ENCODE measurements at places on chromosomes 7 and 10. TPM values are rescaled to one million over a fixed set of nuclear protein-coding genes. Genes with fewer than 3 reads are reported as not detected.

DNA sequence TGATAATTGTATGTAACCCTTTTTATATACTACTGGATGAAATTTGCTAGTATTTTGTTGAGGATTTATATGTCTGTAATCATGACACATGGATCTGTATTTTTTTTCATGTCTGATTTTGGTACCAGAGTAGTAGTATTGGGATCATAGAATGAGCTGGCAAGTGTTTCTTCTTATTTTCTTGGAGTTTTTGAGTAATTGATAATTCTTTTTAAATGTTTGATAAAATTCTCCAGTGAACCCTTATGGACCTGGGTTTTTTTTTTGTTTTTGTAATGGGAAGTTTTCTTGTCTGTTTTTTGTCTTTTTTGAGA lies 28.4 kb downstream of the ZNF33A start:
- H3K36me3 ChIP-seq = peaks cover 72% of the 10 kb centered on the region
- DNase-seq = no peak
- peaks cover 33% of the 10 kb centered on the region for H3K4me1 ChIP-seq
- peak overlapping the region; percentile 87 for H3K27ac ChIP-seq
- H3K4me3 ChIP-seq = no peak overlapping the region

DNA sequence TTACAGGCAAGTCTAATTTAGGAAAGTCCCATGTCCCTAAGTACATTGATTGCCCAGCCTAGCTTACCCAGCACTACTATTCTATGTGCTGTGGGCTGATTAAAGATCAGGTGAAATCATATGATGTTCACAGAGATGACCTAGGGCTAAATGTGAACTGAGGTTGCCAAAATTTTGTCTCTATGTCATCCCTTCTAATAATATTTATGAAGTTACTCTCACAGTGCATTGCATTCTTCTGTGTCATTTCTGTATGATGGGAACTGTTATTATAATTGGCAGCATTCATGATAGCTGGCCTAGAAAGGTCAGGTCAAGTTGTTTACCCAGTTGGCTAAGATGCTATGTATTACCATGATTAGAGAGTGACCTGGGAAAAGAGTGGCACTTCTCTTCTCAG lies 2.8 kb upstream of the PDK4 start:
- DNase-seq = no peak
- H3K27me3 ChIP-seq = peaks cover 32% of the 10 kb centered on the region
- no peak overlapping the region for H3K4me3 ChIP-seq
- peaks cover 2% of the 10 kb centered on the region for H3K4me1 ChIP-seq
- H3K27ac ChIP-seq = no peak overlapping the region
- no peaks in the 10 kb centered on the region for H3K36me3 ChIP-seq

DNA sequence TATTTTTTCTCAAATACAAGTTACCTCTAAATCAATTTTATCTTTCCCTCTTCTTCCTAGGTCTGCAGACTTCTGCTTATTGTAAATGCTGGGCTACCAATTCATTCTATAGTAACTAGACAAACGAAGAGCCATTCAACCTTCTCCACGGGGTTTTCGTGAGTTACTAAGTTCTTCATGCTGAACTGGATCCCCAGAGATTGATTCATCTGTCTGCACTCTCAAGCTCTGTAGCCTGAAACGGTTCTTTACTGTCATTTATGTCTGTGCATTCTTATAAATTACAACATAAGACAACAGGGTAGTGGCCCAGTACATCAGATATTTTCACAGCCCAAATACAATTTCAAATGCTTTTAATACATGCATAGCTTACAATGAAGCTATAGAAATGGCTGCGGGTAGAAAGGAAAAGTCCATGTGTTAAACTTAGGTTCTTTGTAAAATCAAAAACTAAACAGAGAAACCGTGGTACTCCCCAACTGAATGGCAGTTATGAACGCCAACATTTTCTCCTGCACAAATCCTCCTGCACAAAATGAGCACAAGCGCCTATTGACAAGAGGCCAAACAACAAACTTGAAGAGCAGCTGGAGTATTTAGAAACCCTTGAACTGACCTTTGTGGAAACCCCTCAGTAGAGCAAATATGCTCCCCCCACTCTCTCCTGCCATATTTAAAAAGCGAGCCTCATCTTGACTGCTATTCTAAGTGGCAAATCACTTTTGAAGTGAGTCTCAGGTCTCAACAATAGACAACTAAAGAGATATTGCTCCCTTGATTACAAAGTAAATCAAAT lies 20.7 kb downstream of the LAMB1 start:
- H3K27ac ChIP-seq = no peak overlapping the region
- no peak overlapping the region for H3K4me3 ChIP-seq

Gene PHYH
- 13.3 TPM for total RNA-seq

Gene TMEM139
- 0.74 TPM for total RNA-seq

- peaks cover 15% of the 10 kb centered on the region for H3K27me3 ChIP-seq
- H3K4me3 ChIP-seq = no peak overlapping the region
- DNase-seq = no peak
- H3K27ac ChIP-seq = no peak overlapping the region
Measured at GRCh38 chr10:123519861-123520260, 146.3 kb upstream of the GPR26 start.

GRCh38 chr7:16350634-16351033 lies 70.7 kb downstream of the CRPPA start:
- H3K4me1 ChIP-seq = no peaks in the 10 kb centered on the region
- no peaks in the 10 kb centered on the region for H3K27me3 ChIP-seq
- no peak for DNase-seq
- H3K4me3 ChIP-seq = no peak overlapping the region
- H3K27ac ChIP-seq = no peak overlapping the region

Gene ARHGEF35
- 7.6 TPM for total RNA-seq
